ENCODE measurements at places on chromosomes 7 and 10.

DNA sequence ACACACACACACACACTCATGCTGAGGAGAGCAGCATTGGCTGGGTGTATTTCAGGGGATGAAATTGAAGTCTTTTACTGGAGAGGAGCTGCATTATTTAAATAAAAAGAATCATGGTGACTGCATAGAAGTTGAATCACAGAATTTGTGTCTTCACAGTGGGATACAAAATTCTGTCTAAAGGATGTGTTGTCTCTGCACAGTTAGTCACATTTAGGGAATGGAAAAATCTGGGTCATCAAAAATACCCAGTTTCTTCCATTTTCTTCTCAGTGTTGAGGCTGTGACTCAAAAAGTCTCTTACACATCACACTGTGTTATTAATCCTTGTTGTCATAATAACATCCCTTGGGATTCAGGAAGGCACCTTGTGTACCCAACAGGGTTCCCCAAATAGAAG lies 10.9 kb downstream of the PAPSS2 start:
- DNase-seq = no peak

GRCh38 chr7:69864822-69865221 lies 266.5 kb downstream of the AUTS2 start:
- DNase-seq = no peak

DNA sequence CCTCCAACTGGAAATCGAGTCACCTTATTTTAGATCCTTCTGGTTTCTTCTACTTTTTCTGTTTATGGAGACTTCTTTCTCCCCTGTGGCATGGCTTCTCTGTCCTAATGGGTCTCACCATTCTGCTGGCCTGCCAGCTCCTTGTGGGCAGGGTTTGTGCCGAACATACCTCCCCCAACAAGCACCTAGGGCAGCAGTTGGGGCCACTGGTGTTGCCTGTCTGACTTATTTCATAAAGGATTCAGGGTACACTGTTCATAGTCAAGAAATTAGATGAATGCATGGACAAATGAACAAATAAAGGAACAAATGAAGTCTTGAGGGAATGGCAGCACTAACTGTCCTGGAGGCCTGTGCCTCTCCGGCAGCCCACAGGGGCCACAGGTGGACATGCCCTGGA lies 55.6 kb upstream of the DOCK1 start:
- DNase-seq = no peak

DNA sequence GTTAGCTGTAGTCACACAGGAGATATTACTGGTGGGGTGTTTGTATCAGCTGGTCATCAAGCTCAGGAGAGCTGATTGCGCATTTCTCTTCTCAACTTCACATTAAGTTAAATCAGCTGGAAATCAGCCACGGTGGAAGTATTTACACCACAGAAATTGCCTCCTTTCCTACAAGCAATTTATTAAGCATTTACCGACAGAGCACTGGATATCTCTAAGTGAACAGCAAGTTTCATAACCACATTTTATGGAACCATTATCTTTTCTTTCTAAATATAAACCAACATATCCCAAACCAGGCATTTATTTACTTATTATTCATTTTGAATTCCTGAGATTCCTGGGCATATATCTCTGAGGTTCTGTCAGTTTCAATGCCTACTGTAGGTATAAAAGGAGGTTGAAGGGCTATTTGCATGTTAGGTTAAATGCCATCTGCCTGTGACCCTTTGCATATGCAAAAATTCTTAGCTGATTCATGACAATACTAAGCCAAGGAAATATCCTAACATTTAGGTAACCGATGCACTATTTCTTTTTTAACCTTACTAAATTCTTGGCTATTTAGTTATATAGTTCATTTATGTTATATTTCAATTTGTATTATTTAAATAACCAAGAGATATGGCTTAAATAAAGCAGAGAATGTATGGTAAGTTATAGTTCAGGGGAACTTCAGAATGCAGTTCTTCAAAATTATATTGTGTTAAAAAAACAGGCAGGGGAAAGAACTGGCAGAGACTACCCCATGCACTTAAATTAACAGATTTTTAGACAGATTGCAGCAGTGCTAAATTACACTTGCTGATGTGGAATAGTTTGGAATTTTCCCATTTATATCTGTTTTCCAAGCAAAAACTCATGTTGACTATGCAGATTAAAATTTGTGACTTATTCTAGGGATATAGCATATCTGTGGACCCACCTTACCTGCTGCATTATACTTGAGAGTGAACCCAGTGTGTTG lies 56.8 kb downstream of the DYNC1I1 start:
- no peak for DNase-seq

GRCh38 chr7:48052748-48053147 lies 17.4 kb downstream of the C7orf57 start:
- no peak for DNase-seq

DNA sequence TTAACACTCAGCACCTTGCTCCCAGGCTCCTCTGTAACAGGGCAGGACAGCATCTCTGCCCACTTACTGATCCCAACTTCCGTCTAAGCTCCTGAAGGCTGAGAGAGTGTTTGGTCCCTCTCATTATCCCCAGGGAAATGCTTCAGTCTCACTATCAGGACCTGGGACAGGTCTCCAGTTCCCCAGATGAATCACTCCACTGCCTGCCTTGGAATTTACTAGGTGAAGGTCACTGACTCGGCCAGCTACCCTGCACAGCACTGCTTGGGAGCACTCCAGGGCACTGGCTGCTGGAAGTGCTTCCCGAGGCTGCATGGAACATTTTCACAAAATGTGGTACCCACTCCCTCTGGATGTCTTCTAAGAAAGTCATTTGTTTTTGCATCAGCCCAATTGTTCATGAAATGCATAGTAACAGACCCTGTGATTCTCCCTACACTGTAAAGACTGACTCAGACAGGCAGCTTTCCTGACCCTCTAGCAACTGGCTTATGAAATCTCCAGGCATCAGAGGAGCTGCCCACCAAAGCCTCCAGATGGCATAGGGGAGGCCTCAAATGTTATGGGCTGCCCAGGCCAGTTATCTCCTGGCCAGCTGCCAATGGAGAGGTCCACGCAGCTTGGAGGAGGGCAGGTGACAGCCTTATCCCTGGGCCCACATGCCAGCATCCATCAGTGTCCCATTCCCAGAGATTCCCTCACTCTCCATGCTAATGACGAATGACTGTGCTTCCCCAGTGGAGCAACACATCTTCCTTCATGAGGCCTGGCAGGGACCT lies 89.1 kb downstream of the GFRA1 start:
- DNase-seq = no peak

DNA sequence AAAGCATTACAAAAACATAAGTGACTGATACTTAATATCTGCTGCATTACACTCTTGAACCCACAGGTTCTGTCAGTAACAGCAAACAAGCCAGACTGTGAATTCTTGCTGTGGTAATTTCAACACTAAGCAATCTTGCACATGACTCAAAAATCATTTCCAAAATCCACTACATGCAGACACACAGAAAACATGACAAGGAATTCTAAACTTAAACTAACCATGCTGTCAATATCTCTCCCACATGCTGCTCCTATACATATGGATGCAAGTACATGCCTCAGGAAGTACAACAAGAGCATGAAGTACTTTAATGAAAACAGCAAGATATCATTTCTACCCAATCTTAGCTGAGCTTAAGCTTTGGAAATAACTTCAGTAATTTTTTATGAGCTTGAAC lies 890.2 kb upstream of the KCND2 start:
- DNase-seq = no peak

DNA sequence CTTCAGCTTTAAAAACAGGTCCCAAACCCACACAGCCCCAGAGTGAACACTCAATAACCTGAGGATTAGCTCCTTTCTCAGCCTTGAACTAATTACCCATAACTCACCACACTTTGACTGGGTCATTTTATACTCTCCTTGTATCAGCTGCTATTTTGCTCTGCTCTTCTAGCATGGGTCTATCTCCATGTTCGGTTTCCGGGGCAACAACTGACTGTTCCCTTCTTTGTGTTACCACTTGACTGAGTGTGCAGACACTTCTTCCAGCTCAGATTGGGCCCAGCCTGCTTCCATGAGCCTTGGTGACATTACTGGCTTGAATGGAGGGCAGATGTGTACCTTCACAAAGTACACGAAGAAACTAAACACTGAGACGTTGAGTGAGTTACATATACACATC lies 31.5 kb upstream of the PRPS1L1 start:
- DNase-seq = no peak

GRCh38 chr10:132389433-132390169 lies 7.4 kb upstream of the PWWP2B start:
- DNase-seq = no peak

DNA sequence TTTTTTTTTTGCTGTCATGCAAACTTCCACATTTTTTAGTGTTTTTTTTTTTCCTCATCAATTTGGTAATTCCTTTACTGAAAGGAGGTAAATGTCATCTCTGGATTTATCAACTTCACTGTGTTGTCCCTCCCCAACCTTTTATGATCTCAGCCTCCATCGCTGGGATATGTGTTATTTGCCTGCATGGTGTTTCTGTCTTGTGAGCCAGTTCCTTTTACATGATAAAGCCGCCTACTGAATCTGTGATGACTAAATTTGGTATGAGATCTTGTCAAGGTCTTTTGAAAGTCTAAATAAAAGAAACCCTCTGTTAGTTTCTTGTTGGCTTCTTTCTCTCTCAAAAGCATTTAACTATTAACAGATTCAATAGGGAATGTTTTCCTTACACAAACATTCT lies 39.3 kb downstream of the TAS2R41 start:
- DNase-seq = no peak

DNA sequence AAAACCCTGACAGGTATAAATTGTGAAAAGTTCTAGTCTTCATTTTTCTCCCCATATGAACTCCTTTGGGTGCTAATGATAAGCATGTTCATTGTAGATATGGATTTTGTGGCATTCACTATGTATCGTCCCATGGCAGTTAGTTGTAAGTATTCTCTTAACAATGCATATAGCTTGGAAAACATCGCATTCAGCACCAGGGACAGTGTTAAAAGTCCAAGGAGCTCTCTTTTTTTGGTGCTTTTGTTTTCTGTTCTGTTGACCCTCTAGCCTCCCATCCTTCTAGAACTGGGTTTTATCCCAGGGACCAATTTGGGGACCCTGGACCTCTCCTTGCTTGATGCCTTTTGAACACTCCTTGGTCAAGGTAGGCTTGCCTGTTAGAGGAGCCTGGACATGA lies 37.7 kb downstream of the INSYN2A start:
- DNase-seq = no peak

DNA sequence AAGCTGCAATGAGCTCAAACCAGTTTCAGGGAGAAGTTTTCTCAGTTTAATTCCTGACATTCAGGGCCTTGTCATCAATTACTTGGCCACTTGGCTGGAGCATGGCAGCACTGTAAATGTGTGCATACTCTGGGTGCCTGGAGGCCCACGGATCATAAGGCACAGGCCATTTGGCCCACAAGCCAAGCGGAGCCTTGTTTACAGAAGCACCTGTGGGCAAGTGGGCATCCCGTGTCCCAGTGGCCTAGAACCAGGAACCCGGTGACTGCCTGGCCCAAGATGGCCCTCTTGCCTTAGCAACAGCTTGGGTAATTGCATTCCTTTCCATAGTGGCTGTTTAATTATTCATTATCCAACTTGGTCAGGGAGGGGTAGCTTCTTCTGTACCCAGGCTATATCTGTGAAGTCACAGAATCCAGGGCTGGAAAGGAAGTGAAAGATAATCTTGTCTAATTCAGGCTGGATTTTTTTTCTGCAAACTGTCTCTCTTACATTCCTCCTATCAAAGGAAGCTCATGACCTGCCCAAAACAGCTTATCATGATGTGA lies 426.4 kb upstream of the ZMIZ1 start:
- DNase-seq = no peak

GRCh38 chr10:48505394-48506112 lies 99.3 kb downstream of the ARHGAP22 start:
- no peak for DNase-seq

GRCh38 chr7:33922820-33923219 lies 17.5 kb downstream of the BMPER start:
- DNase-seq = no peak

DNA sequence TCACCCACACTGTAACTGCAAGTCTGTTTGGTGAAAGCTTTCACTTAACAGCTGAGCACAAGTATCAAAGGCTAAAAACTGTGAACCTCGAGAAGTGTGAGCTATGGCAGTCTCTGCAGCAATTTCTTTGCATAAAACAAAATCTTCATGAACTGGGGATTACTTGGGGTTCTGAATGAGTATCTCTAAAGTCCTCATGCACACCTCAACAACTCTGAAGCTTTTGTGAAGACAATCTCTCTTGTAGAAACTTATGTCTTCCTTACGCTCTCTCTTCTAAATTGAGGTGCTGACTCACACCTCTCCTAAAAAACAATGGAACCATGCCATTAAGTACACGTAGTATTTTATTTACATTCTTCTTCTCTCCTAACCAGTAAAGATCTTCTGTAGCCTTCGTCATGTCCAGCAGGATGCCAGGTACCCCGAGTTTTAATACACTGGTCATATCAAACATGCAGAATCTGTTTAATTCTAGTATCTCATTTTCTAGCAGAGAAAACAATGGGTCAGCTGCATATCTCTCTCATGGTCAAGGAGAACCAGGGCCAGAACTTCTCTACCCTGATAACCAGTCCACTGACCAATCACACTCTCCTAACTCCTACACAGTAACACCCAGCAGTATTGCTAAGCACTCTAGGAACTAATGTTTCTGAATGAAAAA lies 76.9 kb downstream of the UBE2H start:
- DNase-seq = no peak

DNA sequence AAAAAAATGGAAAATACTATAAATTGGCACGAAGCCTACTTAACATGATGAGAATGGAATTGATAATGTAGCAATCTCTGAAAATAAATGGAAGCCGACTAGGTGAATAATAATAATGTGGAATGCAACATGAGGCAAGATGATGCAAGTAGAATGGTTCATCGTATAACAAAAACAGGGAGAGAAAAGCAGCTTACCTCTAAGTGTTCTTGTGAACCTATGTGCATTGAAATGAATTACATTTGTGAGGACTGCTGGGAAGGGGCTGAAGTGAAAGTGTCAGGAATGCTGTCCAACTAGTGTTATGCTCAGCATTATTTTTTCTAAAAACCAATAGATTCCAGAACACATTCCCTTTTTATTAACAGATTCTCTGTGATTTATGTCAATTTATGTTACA lies 440.6 kb upstream of the LRRN3 start:
- DNase-seq = no peak

DNA sequence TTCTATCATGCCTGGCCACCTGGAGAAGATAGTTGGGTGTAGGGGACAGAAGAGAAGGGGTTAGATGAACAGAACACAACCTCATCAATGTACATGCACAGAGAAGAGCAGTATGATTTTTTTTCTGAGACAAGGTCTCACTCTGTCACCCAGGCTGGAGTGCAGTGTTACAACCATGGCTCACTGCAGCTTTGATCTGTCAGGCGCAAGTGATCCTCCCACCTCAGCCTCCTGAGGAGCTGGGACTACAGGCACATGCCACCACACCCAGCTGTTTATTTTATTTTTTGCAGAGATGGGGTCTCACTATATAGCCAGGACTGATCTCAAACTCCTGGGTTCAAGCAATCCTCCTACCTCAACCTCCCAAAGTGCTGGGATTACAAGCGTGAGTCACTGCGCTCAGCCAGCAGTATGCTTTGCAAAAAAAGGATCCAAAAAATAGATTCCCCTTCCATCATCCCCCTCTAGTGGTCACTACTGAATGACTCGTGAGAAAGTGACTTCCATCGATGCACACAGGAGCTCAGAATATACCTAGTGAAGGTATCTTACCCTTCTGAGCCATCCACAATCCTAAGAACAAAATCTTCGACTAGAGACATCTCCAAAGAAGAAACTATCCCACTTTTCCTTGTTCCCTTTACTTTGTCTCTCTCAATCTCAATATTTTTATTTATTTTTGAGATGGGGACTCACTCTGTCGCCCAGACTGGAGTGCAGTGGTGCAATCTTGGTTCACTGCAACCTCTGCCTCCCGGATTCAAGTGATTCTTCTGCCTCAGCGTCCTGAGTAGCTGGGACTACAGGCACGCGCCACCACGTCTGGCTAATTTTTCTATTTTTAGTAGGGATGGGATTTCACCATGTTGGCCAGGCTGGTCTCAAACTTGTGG lies 21.0 kb downstream of the ZCWPW1 start:
- DNase-seq = no peak

Data from stimulated activated CD8-positive, alpha-beta memory T cell treated with anti-CD3 and anti-CD28 coated beads, Interleukin-4, amount 100 ng/mL, for 1 hour (primary cell).